ENCODE measurements at places on chromosomes 4 and X.
A peak's percentile ranks its signal among the peaks of the same experiment; 100 is the strongest.

DNA sequence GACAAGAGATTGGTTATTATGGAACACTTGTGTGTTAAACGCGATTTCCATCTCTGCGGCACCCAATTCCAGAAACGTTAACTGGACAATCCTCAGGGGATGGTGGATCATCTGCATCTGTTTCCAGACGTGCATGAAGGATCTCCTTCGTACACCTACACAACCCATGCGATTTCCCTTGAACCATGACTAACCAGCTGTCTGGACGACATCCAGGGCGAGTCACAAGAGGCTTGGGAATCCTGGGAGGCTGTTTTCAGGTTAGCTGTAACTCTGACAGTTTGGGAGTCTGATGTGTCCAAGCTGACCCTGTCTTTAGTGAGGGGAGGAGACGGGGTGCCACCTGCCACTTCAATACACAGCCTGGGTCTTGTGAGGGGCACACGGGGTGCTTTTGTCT lies 84.5 kb downstream of the GATB start:
- no peak for DNase-seq

DNA sequence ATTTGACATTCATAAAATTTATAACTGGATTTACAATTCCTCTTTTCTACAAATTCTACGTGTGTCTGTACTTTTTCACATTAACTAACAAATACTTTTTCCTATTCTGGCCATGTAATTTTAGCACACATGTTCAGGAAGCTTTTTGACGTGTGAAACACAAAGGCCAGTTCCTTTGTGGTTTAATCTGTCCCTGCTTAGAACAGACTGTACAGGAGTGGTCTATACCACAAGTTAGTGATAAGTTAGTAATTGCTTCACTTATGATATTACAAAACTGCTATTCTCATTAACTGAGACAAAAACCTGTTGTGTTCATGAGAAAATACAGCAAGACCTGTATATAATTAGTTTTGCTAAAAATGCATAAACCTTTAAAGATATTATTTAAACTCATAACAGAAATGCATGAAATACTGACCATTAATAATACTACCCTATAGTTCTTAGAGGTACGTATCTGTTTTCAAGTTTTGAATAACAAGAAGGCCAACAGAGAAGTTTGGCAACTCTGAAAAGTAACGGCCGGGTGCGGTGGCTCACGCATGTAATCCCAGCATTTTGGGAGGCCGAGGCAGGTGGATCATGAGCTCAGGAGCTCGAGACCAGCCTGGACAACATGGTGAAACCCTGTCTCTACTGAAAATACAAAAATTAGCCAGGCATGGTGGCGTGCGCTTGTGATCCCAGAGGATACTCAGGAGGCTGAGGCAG lies 13.7 kb upstream of the AREG start:
- no peak for DNase-seq

DNA sequence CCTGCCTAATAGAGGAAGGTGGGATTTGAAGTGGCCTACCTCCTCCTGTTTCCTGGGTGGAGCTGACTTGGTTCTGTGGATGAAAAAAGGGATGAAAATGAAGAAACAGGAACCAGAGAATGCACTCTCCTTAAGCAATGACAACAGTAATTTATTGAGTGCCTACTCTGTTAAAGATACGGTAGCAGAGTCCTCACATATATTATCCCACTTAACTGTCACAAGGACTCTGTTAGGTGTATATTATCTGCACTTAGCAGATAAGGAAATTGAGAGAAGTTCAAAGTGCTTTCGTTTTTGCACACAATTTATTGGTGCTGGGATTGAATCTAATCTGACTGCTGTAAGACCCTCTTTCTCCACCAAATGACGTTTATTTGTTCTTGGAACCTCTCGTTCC lies 301.2 kb downstream of the PACRGL start:
- no peak for DNase-seq

DNA sequence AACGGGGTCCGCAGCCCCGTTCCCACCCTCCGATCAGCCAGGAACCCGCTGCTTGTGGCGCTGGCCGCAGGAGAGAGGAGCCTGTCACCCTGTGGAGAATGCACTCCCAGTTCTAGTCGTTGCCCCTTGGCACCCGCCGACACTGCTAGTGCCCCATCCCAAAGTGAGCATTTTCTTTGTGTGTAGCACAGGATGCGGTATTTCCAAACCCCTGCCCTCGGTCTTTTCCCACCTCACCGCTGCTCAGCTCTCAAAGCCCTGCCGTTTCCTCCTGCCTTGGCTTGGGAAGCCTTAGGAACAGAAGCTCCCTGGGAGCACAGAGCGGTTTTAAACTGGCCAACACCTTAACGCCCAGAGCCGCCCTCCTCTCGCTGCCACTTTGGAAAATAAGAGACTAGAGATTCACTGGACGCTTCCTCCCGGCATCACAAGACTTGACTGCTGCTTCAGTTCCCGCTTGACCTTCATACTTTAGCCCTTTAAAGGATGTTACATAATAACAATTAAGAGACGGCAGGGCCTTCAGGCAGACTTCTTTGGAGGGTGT lies 772 bp downstream of the CYP4V2 start:
- DNase-seq, result peak; percentile 72

- no peak for DNase-seq
These were observed 276.3 kb upstream of the AGA start for GRCh38 chr4:177718514-177718913.

DNA sequence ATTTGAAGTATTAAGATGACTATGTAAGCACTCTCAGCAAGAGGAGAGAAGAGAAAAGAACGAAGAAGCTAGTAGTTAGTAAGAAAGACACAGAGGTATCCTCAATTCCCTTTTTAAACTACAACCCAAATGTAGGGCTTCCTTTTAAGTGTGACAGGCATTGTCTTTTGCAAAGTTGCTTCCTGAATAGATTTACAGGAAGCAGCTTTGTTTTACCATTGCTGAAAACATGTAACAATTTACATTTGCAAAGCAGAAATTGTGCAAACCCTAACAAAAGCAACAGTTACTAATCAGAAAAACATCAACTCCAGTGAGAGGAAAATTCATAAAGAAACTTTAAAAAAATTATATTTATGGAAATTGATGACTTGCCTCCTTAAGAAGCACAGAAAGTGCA lies 96.4 kb downstream of the FAM13A start:
- DNase-seq, result no peak

GRCh38 chr4:118953276-118953675 lies 64.6 kb downstream of the SYNPO2 start:
- DNase-seq, result no peak

GRCh38 chrX:3550160-3550751 lies 163.2 kb downstream of the PRKX start:
- peak; percentile 46 for DNase-seq

GRCh38 chr4:108336076-108336475 lies 167.3 kb upstream of the LEF1 start:
- DNase-seq, result no peak

GRCh38 chr4:183627979-183628588 lies 30.9 kb downstream of the RWDD4 start:
- DNase-seq, result no peak
